ENCODE measurements at places on chromosomes 2 and 18.

DNA sequence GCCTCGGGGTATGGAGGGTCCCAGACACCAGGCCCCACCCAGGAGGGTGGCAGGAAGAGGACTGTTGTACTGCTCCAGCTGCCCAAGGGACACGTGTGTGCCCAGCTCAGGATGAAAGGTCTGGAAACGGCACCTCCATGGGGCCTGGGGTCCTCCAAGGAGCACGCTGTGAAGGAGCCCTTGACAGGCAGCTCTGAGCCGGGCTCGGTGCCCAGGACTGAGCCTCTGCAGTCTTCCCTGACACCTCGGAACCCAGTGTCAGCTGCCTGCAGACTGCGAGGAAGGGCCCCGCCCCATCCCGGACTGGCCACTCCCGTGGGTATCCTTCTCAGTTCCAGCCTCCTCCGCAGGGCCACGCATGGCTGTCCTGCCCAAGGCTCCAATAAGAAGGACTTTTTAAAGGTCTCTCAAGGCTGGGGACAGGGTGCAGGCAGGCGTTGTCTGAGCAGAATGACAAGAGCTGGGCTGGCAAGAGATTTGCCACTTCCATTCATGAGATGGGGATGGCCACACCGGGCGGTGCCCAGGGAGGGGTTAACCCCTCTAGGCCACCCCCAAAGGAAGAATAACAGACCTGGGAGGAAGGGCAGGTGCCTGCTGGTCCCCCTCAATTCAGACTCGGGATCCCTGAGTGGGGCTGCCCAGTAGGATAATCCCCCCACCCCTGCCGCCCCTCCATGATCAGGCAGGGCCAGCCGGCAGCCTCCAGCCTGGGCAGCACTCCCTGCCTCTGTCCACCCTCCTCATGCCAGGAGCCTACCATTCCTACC is 8.9 kb downstream of the ECEL1 start:
- no peak for DNase-seq

GRCh38 chr18:58805467-58806187 is 59.0 kb upstream of the ZNF532 start:
- DNase-seq, result peak; percentile 84

DNA sequence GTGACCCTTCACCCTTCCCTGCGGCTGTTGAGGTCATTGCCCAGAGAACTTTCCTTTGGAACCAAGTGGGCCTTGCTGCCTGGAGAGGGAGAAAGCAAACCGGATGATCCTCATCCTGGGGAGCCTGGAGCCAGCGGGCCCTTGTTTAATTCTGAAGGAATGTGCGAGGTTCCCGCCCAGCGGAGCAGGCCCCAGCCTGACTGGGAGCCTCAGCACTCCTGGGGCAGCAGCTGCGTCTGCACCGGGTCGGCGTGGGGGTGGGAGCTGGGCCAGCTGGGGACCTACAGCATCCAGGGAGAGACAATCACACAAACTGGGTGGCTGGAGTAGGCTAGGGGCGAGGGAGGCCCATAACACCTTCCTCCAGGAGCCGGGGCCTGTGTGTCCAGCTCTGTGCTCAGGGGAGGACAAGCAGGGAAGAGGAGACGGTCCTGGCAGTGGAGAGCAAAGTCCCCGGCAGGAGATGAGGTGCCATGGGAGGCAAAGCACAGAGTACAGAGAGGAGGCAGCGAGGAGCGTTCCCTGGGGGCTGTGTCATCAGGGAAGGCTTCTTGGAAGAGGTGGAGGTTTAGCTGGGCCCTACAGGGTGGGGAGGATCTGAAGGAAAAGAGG is 61.9 kb upstream of the HAAO start:
- no peak for DNase-seq

DNA sequence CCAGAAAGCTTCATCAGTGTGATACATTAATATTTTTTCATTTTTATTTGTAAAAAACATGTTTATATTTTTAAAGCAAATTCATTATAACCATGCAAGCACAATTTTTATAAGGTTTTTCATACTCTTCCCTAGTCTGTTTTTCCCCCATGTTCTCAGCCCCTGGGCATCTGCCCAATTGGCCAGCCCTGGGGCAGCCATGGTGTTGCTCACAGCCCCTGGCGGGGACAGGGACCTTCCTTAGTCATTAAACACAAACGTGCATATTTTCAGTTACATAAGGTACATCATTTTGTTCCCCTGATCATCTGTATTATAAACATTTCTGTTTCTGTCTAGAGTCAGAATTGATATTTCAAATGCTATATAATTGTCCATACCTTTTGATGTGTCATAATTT is 150.0 kb downstream of the ESCO1 start:
- no peak for DNase-seq

DNA sequence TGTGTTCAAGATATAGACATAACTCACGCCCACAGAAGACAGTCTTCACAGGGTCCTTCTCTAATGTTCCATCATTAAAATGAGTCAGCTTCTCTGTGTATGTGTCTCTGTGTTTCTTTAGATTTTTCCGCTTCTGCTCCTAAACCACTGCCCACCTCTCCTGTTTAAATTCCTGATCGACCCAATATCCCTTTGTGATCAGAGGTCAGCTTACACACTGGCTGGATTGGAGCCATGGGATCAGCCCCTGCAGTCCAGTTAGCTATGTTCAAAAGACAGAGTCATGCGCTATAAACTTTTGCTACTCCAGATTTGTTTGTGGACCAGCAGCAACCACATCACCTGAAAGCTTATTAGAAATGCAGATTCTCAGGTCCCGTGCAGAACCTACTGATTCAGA is 229.2 kb downstream of the C1D start:
- DNase-seq, result no peak

- DNase-seq, result no peak
Measured at GRCh38 chr2:209547726-209548125, 123.9 kb downstream of the MAP2 start.

DNA sequence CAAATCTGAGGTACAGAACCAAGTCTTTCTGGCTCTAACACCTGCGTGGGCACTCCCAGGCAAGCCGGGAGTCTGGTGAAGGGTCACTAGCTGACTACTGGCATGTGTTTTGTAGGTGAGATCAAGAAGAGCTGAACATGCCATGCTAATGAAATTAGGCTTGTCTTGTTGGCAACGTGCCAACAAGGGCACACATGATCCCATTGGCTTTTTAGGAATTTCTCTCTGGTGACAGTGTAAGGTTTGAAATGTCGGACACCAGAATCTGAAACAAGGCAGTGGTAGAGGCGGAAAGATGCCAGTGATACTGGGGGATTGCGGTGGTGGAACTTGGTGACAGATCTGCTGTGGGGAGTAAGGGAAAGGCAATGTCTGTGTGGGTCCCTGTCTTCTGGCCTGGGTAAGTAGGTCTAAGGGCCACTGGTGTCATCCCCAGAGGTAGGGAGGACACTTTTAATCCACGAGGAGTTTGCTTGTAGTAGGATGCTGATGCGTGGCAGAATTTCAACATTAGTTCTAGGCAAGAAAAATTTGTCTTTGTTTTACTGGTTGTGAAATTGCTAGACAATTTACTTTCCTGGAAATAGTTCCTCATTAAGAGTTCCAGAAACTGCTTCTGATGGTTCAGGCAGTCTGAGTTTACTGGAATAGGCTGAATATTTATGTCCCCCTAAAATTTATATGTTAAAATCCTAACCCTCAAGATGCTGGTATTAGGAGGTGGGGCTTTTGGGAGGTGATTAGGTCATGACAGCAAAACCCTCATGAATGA is 52.6 kb upstream of the ACMSD start:
- no peak for DNase-seq

- DNase-seq, result no peak
Measured at GRCh38 chr2:99811544-99811943, 321.7 kb upstream of the REV1 start.

DNA sequence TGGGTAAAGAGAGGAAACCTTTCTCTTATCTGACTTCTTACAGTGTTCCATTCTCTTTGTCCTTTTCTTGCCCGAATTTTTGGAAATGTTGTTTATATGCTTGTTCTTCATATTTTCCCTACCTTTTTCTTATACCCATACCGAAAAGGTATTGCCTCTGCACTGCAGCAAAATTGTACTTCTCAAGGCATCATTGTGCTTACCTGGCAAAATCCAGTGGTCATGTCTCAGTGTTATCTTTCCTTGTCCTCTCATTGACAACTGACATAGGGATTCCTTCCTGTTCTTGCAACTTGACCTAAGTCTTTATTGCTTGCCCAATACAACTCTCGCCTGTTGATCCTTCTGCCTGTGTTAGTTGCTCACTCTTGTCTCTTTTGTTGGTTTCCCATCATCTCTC is 842.2 kb downstream of the CNTNAP5 start:
- no peak for DNase-seq

DNA sequence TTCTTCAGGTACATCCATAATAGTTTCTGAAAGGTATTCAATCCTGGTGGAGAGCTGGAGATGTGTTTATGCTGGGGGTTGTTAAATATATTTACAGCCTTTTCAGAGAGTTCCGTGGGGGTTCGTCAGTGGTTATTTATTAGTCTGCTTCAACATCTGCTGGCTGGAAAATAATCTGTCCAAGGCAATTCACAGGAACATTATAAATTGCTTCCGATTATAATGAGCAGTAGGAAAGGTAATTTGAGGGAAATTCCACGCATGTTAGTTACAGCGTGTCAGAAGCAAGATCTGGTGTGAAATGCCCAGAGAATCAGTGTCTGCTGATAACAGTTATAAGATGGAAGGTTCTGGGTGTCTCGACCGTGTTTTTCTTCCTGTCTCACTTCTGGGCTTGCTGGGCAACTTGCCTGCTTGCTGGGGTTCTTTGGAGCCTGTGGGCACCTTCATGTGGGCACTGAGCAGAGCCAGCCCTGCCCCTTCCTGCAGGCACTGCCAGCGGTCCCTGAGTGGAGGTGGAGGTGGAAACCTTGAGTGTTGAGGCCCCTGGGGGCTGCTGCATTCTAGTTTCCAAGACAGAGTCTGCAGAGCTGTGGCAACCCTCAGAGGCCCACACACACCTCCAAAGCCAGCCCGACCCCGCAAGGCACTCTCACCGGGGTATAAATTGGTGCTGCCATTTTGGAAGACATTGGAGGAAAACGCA is 185.7 kb downstream of the FAM210A start:
- DNase-seq, result no peak

GRCh38 chr2:106065268-106065982 is 128.7 kb downstream of the UXS1 start:
- DNase-seq, result no peak

- no peak for DNase-seq
Measured at GRCh38 chr2:180555391-180555965, 424.9 kb upstream of the UBE2E3 start.

GRCh38 chr2:196607073-196607472 is 32.4 kb upstream of the CCDC150 start:
- peak; percentile 61 for DNase-seq

- DNase-seq, result no peak
Measured at GRCh38 chr18:58264840-58265239, 220.8 kb downstream of the NEDD4L start.

DNA sequence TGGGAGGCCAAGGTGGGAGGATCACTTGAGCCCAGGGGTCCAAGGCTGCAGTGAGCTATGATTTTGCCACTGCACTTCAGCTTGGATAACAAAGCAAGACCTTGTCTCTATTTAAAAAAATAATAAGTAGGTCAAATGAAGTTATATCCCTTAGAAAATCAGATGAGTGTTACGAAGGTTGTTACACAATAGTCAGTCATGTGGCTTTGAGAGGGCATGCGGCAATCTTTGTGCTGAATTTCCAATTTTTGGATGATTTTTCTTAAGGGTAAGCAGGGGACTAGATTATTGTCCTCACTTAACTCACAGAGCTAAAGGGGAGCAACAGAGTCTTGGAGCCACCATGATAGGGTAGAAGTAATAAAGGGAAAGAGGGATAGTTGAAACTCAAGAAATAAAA is 71.8 kb downstream of the B3GNT2 start:
- no peak for DNase-seq

- DNase-seq, result no peak
Measured at GRCh38 chr18:25225151-25225550, 126.8 kb downstream of the ZNF521 start.

All from DMS79 treated with DMSO at 0.1 percent for 48 hours (cell line).